Foreskin fibroblast (primary cell): ENCODE measurements at places on chromosomes 7 and 10.

GRCh38 chr7:66213637-66214036, 8.5 kb downstream of the TPST1 start:
- DNase-seq = no peak

DNA sequence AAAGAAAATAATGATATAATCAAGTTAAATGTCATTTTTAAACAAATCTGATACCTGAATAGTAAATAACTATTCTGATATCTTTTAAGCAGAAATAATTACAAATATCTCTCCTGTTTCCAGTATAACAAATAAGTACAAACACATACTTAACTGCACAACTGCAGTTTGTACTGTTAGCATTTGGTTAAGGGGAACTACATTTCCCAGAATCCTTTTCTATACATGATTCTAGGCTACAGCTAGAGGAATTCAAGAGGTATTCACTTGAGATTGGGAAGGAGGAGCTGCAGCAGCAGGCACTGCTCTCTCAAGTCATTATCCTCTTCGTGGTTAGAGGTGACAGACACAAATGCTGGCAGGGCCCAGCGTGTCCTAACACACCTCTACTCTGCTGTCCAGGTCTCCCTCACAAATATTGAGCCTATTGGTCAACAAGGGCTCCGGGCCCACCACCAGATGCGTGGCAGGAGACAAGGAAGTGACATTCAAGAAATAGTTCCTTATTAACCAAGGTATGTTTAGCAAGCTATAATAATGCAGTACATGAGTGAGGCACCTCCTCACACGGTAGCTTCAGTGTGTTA, 255.1 kb upstream of the MKLN1 start:
- DNase-seq = peak; percentile 29

DNA sequence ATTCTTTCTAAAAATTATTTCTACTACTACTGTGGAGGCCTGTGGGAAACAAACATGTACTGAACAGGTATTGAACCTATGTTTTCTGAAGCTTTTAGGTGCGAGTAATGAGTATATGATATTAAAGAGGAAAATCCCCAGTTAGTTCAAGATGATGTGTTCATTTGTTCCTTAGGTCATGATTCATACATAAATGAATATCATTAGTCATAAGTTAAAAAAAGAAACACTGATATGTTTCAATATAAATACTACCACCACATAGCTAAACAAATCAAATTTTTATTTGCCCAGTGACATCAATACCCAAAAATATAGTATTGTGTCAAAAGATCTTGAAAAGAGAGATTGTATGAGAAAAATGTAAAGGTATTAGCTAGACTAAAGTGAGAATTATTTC, 210.7 kb upstream of the GNAI1 start:
- DNase-seq = peak; percentile 29

GRCh38 chr7:133602291-133602690, 349.4 kb downstream of the EXOC4 start:
- peak; percentile 28 for DNase-seq

DNA sequence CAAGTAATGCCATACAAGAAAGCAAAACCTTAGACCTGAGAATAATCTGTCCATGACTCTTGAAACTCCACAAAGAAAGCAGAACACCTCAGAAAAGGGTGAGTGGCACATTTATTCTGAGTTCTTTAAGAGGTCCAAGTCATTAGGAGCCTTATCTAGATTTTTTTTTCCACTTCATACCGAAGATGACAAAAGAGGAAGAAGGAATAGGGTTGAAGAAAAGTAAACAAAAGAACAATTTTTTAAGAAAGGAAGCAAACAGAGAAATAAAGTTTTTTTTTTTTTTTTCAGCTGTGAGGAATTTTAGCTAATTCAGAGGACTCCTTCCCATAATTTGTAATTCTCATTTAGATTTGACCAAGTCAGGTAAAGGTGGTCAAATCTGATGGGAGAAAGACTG, 13.1 kb upstream of the MTPN start:
- no peak for DNase-seq

DNA sequence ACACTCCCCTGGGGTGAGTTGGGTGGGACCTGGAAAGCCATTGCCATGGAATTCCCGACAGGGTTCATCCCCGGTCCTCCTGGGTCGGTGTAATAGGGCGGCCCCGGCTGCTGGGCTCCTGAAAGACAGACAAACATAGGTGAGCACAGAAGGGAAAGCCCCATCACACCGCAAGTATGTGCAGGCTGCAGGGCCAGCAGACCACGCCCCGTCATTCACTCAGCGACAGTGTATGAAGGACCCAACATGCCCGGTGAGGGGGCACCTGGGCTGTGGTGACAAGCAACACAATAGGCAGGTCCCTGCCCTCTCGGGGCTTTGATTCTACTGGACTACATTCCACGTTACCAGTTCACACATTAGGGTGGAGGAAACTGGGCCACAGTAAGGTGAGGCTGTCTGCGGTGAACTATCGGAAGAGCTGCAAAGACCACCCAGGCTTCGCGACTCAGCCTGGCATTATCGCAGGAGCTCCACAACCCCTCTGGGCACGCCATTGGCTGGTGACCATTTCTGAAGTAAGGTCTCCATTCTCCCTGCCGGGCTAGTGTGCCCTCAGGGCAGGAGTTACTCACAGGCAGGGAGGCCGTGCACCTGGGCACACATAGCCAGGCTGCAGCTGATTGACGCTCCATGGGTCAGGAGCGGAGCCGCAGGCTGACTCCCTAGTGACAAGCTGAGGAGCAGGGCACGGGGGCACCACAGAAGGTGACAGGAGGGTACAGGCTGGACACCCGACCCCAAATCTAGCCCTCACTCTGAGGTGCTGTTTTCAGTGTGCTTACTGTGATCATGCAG, 99.2 kb downstream of the VOPP1 start:
- DNase-seq = no peak

DNA sequence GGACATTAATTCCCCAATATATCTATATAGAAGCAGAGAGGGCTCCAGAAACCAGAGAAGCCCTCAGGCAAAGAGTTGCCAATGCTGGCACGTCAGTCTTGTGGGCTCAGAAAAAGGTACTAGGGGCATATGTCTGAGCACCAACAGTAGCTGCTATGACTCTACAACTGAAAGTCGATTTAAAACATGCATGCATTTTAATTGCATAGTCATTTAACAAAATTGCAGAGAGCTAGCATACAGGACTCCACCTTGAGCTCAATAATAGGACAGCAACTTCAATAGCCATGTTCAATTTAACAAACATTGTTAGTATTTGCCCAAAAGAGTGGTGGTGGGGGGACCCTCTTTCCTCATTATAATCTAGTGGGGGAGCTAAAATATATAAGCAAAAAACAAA, 126.5 kb downstream of the AMPH start:
- DNase-seq = no peak

DNA sequence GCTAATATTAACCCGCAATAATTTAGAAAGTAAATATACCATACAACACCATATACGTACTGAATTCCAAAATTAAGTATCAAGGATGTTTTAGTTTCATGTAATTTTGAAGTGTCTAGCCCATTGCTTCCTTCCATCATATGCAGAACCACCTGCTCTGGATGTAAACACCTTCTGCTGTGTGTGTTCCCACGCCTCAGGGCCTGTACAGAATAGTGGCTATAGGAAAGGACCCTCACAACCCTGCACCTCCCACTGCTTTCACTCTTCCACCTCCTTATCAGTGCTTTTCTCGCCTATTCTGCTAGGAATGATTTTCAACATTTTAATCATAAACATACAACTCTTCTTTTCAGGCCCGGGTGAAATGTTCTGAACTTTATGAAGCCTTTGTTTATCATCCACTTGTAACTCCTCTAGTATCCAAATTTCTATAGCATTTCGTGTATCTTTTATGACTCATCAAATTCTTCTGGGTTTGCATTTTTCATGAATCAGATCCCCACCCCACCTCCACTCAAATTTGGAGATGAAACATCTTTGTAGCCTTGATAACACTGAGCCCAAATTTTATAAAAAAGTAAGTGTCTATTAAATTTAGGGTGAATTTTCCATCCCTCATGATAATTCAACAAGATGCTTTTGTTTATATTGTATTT, 1106.8 kb upstream of the C7orf33 start:
- DNase-seq = peak; percentile 20

- DNase-seq = peak; percentile 89
Measured at GRCh38 chr10:73998929-73999691, 1.2 kb downstream of the VCL start.

DNA sequence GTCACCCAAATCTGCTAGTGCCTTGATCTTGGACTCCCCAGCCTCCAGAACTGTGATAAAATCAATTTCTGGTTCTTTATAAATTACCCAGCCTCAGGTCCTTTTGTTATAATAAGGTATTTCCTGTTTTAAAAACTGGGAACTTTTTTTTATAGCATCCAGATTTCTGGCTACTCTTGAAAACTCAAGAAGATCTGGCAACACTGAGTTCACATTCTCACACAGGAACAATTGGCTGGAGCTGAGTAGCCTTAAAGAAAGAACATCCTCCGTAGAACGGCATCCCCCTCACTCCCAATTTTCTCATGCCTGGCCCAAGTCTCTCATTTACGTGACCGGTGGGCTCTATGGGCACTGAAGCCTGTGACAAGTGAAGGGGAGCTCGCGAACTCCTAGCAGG, 47.1 kb downstream of the SLC35G1 start:
- DNase-seq = no peak

DNA sequence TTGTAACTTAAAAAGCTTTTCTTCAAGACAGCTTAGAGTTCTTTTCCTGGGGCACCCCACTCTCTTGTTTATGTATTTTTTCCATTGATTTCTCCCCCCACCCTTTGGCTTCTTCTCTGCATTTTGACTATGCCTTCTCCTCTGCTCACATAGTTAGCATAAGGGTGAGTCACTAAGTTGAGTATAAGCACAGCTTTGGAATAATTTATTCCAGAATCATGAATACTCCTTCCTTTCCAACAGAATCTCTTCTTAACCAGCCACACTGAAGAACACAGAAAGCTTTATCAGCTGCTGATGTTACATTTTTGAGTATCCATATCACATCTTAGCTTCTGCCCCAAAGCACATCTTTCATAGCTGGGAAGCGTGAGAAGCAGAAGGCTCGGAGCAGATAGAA, 449.5 kb upstream of the MKI67 start:
- no peak for DNase-seq

- DNase-seq = no peak
Measured at GRCh38 chr10:791639-792038, 102.2 kb upstream of the DIP2C start.
